T-helper 22 cell (primary cell): ENCODE measurements at places on chromosomes 7 and 10.

DNA sequence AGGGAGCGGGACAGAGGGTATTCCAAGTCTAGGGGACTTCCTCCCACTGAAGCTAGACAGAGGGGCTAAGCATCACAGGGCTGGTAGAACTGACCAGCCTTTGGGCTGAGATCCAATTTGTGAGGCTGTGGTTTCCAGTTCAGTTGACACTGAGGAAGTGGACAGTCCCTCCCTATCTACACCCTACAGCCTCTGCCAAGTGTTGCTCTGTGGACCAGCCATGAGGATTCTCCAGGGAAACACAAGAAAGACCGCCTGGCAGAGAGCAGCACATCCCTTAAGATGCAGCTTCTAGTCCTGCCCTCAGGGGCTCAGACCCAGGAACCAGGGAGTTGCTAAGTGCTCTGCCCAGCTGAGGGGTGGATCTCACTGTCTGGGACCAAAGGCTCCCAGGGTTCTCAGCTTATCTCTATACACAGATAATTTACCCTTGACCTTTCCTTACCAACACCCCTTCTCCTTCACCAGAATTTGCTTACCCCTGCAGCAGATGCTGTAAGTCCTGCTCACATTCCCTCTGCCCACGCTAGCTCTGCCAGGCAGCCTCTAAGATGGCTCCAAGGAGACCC, 252.0 kb downstream of the SKIDA1 start:
- DNase-seq = no peak

GRCh38 chr10:97333601-97334369, 744 bp downstream of the FRAT2 start:
- no peak for DNase-seq

DNA sequence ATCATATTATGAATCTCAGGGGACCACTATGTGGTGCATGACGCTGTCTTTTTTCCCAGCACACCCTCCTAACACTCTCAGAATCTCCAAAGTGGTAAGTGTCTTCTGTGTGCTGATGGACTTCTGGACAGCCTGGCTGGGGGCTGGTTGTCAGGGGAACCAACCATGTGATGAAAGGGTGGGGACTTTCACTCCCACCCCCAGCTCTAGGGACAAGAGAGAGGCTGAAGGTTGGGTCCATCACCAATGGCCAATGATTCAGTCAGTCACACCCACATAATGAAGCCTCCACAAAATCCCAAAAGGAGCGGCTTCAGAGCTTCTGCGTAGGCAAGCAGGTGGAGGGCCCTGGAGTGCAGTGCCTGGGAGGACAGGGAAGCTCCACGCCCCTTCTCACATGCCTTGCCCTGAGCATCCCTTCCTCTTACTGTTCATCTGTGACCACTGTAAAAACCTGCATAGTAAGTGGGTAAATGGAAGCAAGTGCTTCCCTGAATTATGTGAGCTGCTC, 44.6 kb downstream of the RASGEF1A start:
- no peak for DNase-seq

GRCh38 chr7:81317741-81318140, 398.9 kb upstream of the SEMA3C start:
- no peak for DNase-seq

DNA sequence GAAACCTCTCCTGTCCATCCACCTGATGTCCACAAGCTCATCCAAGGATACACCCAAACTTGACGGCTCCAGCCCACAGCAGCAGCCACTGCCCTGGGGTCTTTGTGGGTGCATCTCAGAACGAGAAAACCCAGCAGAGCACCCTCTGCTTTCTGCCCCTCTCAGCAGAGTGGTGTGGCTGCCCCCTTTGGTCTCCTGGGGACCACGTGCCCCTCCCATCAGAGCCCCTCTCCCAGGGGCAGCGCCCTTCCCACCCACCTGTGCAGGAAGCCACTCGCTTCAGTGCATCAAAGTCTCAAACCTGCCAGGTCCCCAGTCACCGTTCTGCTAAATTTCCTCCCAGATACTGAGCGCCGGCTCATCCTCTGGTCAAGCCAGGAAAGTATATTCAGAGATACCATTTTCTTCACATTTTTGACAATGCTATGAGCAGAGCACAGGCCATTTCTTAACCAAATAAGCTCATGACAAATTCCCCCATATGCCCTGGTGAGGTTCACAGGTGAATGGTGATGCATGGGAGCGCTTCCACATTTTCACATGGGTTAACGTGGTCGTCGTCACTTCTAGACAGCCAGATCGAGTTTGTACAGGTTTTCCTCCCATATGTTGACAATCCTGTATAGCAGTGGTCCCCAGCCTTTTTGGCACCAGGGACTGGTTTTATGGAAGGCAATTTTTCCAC, 32.4 kb downstream of the CAMK2B start:
- DNase-seq = no peak

- no peak for DNase-seq
Observed at GRCh38 chr10:13808556-13809391, 222.0 kb downstream of the PRPF18 start.

DNA sequence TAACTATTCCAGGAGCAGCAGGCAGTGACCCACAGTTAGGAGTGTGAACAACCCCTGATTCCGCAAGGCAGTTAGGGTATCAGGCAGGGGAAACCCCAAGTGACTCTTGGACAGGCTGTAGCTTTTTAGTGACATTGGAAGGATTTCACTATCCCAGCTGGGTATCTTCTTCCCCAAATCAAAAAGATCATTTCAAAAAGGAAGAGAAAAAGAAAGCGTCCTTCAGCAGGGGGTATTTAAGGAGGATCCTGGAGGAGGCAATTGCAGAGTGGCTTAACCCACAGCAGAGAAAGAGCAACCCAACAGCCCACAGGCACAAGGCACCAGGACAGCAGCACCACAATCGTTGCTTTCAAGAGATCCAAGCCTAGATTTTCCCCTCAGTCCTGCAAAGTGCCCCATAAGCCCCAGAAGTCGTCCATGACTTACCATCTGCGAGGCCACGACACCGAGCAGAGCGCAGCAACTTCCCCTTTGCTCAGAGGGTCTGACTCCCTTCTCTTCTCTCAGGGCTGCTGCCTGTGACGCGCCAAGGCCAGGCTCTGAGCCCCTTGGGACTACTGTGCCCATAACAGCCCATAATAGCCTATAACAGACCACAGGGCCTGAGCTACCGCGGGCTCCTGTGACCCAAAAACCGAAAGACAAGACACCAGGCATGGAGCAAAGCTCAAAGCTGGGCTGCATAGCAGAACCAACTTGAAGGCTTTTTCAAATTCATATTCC, 19.8 kb downstream of the PIK3AP1 start:
- DNase-seq = no peak

- DNase-seq = no peak
Observed at GRCh38 chr10:78600740-78601139, 468.0 kb upstream of the ZMIZ1 start.
